Ammon's horn (tissue), 1 donor: ENCODE measurements at places on chromosomes 3 and 15.
A peak's percentile ranks its signal among the peaks of the same experiment; 100 is the strongest.

GRCh38 chr3:100009276-100010086 lies 104.8 kb downstream of the FILIP1L start:
- DNase-seq = no peak

DNA sequence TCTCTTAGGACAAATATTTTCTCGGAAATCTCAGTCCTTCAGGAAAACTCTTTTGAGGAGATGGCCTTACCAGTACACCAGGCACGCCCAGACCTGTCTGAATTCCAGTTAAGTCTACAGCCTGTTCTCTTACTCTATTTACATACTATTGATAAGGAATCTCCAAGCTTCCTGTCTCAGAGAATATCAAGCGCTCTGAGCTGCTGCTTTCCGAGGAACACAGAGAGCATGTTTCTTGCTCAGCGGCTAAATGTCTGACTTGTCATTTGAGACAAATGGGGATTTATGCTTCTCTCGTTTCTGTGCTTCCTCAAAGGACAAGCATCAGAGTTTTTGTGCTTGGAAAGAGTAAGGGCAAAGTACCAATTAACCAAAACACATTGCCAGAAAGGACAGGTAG lies 112.4 kb upstream of the CCDC54 start:
- peak; percentile 30 for DNase-seq

- no peak for DNase-seq
These were observed 234.5 kb upstream of the CDIN1 start for GRCh38 chr15:36344887-36345286.

DNA sequence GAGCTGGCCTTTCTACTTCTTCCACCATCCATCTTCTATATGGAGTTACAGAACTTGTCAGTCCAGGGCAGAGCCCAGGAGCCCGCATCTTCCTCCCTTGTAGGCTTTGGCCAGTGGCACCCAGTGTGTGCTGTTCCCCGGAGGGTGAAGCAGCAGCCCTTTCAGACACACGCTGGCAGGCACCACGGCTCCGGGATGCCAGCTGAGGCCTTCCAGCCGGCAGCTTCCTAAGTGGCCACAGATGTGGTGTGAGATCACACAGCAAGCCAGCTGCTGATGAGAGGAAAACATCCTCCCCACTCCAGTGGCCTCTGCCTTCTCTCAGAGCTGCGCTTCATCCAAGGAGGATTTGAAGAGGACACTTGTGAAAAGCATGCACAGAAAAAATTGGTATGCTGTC lies 24.1 kb downstream of the CRABP1 start:
- DNase-seq = peak; percentile 87

DNA sequence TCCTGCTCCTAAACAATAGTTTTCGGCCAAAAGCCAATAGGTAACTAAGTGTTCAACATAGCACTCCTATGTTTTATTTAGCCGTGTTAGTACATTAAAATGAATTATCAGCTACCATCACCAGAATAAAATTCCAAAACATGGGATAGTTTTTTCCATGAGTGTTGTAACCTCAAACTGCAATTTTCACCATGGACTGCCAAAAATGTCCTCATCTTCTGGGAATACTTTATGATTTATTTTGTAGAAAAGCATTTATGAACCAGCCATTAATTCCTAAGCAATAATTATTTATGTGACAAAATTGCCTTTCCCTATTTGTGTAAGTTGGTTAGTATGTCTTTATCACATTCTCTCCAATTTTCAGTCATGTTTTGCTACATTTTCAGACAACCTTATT lies 438.1 kb downstream of the NAALADL2 start:
- no peak for DNase-seq

DNA sequence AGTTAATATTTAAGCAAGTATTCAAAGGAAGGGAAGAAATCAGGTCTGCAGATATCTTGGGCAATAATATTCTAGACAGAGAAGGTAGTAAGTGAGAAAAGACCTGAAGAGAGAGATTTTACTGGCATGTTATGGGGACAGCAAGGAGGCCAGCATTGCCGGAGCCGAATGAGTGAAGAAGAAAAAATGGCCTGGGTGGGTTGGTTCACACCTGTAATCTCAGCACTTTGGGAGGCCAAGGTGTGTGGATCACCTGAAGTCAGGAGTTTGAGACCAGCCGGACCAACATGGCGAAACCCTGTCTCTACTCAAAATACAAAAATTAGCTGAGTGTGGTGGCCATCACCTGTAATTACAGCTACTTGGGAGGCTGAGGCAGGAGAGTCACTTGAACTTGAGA lies 164.7 kb downstream of the VGLL3 start:
- no peak for DNase-seq

GRCh38 chr15:78088773-78089080 lies 3.6 kb upstream of the SH2D7 start:
- no peak for DNase-seq

DNA sequence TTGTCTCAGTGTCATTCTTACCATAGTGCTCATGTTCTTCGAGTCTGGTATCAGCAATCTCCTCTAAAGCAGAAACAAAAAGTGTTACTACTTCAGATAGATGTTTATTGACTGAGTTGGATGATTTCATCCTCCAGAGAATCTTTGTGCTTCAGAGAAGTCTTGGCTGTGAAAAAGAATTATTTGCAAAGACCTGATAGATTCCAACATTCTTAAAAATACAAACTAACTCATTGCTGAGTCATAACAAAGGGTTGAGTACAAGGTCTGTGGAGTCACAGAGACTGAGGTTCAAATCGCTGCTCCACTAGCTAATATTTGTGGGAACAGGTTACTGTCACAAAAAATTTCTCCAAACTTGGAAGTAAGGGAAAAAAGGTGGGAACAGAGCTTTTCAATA lies 9.0 kb upstream of the STRIT1 start:
- no peak for DNase-seq

DNA sequence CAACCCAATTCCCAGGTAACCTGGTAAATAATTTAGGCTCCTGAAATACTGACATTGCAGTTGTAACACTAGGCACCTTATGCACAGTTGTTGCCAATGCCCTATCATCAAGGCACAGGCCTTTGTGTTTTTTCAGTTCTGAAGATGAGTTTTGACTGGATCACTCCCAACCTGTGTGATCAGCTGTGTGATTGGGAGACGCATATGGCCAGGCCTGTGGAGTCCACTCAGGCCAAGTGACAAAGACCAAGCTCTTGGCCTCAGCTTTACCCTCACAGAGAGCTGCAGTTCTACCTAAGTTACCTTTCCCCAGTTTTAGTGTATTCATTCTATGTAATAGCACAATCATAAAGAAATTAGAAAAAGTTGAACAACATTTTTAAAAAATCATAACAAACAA lies 19.2 kb upstream of the AQP9 start:
- no peak for DNase-seq

DNA sequence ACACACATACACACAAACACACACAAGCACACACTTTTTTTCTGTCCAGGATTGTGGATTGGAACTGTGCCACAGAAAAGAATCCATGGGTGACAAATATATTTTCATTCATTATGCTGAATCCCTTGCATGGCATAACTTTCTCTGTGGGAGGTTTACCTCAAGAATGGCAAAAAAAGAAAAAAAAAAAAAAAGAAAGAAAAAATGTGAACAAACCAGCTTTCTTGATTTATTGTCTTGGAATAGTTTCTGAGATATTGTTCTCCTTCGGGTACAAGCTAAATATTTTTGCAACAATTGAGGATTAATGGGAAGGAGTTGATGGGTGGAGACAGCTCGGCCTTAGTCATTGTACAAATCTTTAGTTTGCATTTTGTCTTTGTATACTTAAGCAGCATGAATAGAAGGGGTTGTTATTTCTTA lies 153.1 kb downstream of the GMNC start:
- no peak for DNase-seq

- peak; percentile 32 for DNase-seq
These were observed 576.4 kb downstream of the FOXP1 start for GRCh38 chr3:71006810-71007785.
